Small intestine (tissue), 16 donors: ENCODE measurements at places on chromosomes 6 and 20.
A peak's percentile ranks its signal among the peaks of the same experiment; 100 is the strongest.

DNA sequence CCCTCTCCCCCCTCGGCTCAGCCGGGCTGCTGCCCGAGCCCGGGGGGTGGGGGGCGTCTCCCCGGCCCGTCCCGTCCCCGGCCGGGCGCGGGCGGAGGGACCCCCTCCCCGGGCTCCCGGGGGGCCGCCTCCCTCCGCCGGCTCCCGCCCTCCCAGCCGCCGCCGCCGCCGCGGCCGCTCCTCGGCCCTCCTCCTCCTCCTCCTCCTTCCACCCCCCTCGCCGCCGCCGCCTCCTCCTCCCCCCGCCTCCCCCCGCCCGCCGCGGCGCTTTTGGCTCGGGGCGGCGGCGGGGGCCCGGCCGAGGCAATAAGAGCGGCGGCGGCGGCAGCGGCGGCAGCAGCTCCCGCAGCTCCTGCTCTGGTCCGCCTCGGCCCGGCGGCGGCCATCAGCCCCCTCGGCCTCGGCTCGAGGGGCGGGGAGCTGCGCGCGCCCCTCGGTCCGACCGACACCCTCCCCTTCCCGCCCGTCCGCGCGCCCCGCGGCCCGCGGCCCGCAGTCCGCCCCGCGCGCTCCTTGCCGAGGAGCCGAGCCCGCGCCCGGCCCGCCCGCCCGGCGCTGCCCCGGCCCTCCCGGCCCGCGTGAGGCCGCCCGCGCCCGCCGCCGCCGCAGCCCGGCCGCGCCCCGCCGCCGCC, 38.7 kb downstream of the GNAS start:
- DNase-seq = peak; percentile 88

DNA sequence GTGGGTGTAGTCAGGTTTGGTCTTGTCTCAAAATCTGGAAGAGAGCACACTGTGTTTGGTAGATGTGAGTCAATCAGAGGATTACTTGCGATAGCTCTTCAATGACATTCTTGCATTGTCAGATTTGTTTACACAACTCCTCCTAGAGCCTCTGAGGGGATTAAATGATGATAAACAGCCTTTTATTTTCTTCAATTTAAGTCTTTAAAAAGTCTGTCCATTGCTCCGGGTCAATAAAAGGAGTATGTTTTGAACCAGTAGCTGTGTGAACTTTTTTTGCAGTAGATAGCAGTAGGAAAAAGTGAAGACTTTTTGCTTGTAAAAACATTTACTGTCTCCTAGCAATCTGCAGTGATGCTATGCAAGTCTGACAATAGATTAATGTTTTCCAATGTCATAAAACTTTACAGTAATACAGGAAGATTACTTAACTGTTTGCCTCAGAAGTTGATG, 49.9 kb downstream of the GJA1 start:
- peak; percentile 10 for DNase-seq

GRCh38 chr20:44355498-44356352, at the start of gene HNF4A:
TSS of gene HNF4A (plus strand) at chr20:44355699. CDS start at chr20:44355805, 106 bp downstream.
- DNase-seq = peak; percentile 96

GRCh38 chr6:14455427-14455826, 337.9 kb downstream of the CD83 start:
- DNase-seq = no peak

DNA sequence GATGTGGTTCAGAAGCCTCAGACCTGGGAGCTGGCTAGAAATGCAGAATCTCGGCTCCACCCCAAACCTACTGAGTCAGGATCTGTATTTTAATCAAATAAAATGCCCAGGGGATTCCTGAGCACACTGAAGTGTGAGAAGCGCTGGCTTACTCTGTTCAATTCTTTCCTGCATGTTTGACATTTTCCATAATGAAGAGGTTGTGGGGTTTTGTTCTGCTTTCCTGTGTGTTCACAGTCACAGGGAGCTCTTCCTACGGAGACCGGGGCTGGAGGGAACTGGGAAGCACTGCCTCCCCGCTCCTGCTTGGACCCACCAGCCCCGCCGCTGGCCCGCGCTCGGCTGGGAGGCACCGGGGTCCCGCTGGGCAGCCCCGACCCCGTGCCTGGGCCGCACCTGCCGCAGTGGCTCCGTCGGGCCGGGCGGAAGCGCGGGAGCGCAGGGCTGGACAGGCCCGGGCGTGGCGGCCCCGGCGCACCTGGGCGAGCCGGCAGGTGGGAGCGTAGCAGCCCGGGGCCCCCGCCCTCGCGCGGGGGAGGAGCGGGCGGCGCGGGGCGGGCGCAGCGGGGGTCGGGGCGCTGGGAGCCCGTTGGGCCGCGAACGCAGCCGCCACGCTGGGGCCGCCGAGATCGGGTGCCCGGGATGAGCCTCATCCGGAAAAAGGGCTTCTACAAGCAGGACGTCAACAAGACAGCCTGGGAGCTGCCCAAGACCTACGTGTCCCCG, at the start of gene MAPK13:
Gene MAPK13 (plus strand): TSS at position 573 of the 726 bp plus-strand sequence. CDS start 70 bp downstream, at position 643.
- peak; percentile 89 for DNase-seq

GRCh38 chr20:829551-829950, 4.0 kb upstream of the FAM110A start:
- DNase-seq = no peak

GRCh38 chr6:121971931-121972335, 427.5 kb upstream of the HSF2 start:
- no peak for DNase-seq

- DNase-seq = no peak
Measured at GRCh38 chr20:3146732-3147341, 12.8 kb downstream of the FASTKD5 start.

GRCh38 chr6:88301888-88302768, 136.0 kb upstream of the CNR1 start:
- no peak for DNase-seq

DNA sequence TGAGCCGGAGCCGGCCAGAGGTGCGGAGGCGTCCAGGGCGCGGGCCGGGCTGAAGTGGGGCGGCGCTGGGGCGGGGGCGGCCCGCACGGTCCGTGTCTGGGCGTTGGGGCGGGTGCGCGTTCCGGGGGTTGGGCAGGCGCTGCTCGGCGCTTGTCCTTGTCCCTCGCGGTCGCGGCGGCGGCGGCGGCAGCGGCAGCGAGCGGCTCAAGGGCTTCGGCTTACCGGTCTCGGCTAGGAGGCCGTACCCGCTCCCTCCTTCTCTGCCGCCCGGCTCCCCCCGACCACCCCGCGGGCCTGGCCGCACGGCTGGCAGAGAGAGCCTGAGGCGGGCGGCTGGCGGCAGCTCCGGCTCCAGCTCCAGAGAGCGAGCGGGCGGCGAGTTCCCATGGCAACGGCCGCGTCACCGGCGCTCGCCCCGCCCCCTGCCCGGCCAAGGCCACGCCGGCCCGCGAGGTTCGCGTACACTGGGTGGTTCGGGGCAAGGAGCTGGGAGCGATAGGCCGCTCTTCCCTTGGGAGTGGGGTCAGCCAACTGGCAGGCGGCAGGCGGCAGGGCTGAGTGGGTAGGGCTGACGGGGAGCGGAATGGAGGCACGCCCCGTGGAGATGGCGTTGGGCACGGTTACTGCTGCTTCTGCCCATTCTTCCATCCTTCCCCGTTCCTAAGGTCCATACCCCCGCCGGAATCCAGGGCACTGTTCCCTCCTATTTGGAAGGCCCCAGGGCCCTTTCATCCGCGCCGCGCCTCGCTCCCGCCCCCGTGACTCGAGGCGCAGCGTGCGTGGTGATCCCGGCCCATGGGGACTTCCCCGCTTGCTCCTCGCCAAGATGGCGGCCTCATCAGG, at the start of gene LRRC73:
Gene LRRC73 (minus strand): TSS at position 363 of the 843 bp plus-strand sequence. CDS start 561 bp downstream, outside the sequence.
- peak; percentile 92 for DNase-seq

- DNase-seq = no peak
Measured at GRCh38 chr6:142421285-142422117, 119.7 kb downstream of the ADGRG6 start.

DNA sequence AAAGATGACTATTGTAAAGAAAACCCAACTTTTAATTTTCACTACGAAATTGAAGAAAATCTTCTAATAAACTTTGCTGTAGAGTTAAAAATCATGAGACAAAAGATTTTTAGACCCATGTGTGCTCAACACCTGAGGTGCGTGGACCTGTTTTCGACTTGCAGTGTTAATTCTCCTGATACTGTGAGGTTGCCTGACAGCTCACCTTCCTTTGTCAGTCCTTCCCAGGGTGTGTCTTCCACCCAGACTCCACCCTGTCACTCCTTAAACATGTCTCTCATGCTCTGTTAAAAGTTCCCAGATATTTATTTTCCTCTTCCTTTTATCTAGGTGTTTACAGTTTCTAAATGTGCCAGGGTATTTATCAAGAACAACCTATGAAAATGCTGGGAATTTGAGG, 151.3 kb upstream of the NT5E start:
- DNase-seq = no peak

DNA sequence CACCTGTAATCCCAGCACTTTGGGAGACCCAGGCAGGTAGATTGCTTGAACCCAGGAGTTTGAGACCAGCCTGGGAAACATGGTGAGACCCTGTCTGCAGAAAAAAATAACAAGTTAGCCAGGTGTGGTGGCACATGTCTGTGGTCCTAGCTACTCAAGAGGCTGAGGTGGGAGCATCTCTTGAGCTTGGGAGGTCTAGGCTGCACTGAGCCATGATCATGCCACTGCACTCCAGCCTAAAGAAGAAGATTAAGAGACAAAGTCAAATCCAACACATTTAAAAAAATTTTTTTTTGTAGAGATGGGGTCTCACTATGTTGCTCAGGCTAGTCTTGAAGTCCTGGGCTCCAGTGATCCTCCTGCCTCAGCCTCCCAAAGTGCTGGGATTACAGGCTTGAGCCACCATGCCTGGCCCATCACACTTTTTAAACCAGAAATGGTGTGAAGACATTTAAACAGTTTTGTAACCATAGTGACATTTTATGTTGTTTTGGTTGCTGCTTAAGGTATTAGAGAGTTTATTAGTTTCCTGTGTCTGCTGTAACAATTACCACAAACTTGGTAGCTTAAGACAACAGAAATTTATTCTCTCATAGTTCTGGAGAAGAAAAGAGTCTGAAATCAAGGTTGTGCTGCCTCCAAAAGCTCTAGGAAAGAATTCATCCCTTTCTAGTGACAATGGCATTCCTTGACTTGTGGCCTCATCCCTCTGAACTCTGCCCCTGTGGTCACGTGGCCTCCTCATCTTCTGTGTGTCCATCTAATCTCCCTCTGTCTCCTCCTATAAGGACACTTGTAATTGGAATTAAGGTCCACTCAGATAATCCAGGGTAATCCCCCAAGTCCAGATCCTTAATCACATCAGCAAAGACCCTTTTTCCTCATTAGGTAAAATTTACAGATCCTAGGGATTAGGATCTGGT, 104.6 kb upstream of the TNFAIP3 start:
- DNase-seq = no peak

GRCh38 chr6:36018339-36018738, 6.1 kb downstream of the SLC26A8 start:
- no peak for DNase-seq

DNA sequence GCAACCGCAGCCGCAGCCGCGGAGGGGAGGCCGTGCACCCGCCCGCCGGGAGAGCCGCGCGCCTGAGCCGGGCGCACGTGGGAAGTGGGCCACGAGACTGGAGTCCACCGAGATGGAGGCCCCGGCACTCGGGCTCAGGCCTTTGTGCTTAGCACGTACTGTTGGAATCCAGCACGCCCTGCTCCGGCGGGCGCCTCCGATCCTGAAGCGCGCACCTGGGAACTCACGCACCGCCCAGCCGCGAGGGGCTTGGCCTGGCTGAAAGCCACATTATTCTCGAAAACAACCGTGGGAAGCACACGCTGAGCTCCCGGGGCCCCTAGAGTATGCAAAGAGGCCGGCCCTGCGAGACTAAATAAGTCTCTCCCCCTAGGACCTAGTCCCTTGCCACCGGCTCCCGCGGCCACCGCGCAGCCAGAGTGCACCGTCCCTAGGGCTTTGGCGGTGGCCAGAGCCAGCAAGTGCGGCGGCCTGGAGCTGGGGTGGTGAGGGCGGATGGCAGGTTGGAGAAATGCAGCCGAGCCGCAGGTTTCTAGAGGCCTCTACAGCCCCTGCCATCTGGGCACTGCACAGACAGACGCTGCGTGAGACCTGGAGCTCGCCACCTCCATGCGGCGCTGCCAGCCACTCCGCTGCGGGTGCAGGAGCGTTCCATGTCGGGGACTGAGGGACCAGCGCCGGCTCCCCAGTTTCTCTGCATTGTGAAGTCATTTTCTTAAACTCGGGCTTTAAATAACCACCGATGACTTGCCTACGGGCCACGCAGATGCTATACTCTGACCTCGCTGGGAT, 42.0 kb upstream of the LY86 start:
- no peak for DNase-seq

- no peak for DNase-seq
Measured at GRCh38 chr6:39952167-39952566, 17.9 kb upstream of the MOCS1 start.

DNA sequence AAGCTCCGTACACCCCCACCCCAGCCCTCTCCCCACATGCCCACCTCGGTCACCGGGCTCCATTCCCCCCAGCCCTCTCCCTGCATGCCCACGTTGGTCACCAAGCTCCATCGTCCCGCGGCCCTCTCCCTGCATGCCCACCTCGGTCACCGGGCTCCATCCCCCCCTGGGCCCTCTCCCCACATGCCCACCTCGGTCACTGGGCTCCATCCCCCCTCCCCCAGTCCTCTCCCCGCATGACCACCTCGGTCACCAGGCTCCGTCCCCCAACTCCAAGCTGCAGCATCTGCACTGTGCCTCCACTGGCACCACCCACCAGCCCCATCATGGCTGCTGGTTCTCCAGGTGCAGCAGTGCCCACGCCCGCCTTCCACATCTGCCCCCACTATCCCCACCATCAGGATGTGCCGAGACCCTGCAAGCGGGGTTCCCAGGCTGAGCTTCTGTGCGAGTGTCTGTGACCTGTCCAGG, 16.8 kb downstream of the TAF4 start:
- DNase-seq = no peak

GRCh38 chr6:70375882-70376281, 37.4 kb upstream of the FAM135A start:
- no peak for DNase-seq

DNA sequence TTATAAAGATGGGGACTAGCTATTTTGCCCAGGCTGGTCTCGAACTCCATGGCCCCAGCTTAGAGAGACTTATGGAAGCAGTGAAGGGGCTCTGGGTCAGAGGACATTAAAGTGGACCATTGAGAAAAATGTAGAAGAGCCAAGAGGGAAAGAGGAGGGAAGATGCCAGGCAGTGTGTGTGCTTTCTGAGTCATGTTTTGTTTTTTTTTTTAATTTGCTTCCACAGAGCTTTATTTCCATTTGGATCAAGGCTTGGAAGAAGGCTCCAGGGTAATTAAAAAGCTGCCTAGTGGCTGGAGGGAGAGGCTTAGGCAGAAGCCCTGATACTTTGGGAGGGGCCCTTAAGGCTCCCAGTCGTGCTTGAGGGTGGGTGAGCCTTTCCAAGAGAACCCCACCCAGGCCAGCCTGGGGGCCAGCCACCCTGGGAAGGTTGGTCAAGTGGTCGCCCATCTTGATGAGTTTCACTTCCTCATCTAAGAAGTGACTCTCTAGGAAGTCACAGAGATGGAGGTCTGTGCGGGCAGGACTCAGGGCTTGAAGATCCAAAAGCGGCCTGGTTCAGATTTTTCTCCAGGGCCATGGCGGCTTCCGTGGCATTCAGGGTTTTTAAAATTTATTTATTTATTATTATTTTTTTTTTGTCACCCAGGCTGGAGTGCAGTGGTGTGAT, 3.0 kb upstream of the ZNF335 start:
- DNase-seq = no peak

GRCh38 chr20:10603378-10603777, 70.4 kb downstream of the JAG1 start:
- DNase-seq = no peak
